ENCODE measurements at places on chromosomes 7 and 10. TPM values are rescaled to one million over a fixed set of nuclear protein-coding genes. Genes with fewer than 3 reads are reported as not detected.

- DNase-seq = no peak
These were observed 73.5 kb downstream of the C10orf105 start for GRCh38 chr10:71646037-71646436.

Gene IRF5
- 11.9 TPM for total RNA-seq

DNA sequence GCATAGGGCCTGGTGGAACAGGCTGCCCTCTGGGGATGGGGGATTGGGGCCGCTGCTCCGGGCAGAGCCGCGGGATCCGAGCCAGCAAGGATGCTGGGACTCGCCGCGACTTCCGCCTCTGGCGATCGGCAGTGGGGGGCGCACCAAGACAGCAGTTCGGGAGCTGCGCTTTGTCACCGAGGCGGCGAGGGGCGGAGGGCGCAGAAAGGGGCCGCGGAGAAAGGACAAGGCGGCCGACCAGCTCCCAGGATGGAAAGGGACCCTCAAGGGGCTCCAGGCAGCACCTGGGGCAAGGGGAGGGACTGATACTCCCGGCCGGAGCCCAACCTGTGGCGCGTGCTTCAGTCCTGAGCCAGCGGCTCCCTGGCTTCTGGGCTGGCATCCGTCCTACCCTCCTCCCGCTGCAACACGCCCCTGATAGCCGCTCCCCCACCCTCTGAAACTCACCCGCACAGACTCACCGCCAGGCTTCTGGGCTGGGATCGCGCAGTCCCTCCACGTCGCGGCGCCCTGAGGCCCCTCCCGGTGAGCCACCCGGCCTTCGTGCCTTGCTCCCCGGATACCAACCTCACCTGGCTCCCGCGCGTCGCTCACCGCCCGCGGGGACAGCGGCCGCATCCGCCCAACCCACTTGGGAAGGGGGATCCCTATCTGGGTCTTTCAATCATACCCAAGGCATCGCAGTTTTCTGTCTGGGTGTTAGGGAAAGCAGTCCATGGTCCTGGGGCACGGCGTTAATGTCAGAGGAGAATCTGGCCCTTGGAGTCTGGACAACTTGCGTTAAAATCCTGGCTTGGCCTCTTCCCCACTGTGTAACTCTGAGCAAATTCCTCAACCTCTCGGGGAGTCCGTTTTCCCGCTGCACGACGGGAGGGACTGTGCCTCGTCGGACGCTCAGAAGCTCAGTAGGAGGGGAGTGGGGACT, 7.0 kb upstream of the EVX1 start:
- DNase-seq = no peak

DNA sequence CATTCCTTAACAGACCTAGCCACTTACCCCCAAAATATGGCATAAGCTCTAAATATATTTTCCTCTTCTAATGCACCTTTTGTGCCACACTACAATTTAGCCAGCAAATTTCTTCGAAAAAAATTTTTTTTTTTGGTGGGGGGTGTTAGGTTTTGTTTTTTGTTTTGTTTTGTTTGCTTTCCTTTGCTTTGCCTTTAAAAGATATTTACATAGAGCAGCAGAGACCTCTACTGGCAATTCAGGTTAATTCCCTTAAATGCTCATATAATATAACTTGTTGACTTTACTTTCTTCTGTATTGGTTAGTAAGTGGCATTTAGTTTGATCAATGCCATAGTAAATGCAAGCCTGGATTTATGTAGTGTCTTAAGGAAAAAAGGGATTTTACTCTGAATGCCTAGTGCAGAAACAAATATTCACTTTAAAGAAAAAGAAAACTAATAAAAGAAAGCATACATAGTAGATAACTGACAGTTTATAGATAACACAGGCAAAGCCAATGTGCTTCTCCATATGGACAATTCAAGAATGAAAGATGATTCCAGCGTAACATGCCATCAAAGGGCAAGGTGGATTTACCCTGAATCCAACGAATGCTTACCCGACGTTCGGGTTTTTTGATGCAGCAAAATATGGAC, 1250.6 kb downstream of the GATA3 start:
- DNase-seq = no peak

GRCh38 chr10:121974019-121974534, 940 bp downstream of the NSMCE4A start:
- DNase-seq = no peak

Gene GFRA1
- 5.8 TPM for total RNA-seq

GRCh38 chr7:112707655-112708054, 82.5 kb downstream of the TMEM168 start:
- no peak for DNase-seq

GRCh38 chr7:66958538-66959350, 36.6 kb downstream of the SBDS start:
- no peak for DNase-seq

GRCh38 chr10:132593900-132594876, 56.6 kb downstream of the INPP5A start:
- no peak for DNase-seq

DNA sequence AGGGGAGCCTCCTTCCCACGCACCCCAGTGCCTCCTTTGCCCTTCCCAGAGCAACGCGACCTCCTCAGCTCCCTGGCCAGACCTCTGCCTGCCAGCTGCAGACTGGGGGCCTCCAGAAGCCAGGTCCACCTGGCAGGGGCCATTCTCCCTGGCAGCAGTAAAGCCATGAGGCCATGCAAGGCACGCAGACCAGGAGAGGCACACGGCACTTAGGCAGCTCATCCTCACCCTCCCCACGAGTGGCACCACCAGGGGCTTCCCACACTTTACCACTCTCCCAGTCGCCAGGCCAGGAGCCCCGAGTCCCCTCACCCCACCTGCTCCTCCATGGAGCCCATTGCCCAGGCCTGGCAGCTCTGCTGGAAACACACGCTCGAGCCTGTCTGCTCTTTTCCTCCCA, 85.4 kb downstream of the PROSER2 start:
- DNase-seq = no peak

Gene TES
- 186 TPM for total RNA-seq

GRCh38 chr7:6026011-6026819, 5.0 kb upstream of the ANKRD61 start:
- DNase-seq = peak; percentile 19

DNA sequence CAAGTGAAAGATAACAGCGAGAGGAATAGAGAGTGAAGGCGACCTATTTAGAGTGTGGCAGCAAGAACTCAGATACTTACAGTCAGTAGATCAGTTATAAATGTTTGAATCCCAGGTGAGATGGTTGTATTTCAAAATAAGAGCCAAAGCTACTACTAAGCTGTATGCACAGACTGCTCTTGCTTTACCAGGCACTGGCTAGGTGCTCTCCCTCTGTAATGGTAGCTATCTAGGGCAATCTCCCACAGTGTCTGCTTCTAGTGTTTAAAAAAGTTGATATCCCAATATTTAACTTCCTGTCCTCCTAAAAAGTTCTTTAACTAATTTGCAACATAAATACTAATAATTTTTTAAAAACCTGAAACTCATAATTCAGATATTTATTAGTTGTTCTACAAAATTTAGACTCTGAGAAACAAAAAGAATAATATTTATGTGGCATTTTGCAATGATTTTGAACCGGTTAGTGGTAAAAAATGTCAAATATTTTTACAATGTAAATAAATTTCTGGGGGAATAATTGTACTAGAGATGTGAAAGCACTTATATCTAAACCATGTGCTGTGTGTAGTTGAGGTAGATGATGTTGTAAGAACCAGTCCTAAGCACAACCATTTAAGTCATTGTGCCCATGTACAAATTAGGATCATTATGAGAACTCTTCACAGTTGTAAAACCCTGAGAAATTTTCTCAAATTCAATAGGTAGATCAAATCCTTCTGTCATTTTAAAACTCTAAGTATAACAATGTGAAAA, 349.3 kb upstream of the SEMA3D start:
- DNase-seq = no peak

- no peak for DNase-seq
These were observed 860 bp upstream of the WDR86 start for GRCh38 chr7:151410405-151411390.

- DNase-seq = no peak
These were observed 31.8 kb upstream of the BMPER start for GRCh38 chr7:33873518-33873917.

DNA sequence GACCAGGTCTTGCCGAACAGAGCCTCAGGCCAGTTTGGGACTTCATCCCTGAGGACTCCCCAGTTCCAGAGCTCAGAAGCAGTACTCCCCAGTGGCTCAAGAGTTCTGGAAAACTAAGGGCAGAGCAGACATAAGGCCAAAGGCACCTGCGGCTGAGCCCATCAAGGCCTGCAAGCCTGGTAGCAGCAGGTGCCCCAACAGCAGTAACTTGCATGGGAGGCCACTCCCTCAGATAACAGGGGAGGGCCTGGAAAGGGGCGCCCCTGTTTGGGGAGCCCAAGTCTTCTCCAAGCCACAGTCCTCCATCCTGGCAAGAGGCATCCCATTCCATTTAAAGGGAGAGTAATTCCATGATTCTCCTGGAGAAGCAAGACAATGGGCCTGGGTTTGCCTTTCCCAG, 13.0 kb downstream of the POLL start:
- DNase-seq = no peak

GRCh38 chr10:48448796-48449195, 142.3 kb downstream of the MAPK8 start:
- no peak for DNase-seq

DNA sequence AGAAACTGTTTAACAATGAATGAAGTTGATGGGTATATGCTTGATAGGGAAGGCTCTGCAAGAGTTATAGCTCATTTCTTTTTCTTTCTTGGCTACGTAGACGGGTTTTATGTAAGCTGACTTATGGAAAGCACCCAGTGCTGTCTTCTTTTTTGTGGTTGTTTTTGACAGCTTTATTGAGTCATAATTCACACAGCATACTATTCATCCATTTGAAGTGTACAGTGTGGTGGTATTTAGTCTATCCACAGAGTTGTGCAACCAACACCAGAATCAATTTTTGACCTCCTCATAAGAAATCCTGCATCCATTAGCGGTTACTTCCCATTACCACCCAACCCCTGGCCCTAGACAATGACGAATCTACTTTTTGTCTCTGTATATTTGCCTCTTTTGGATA, 240.6 kb upstream of the KIAA1217 start:
- DNase-seq = no peak

DNA sequence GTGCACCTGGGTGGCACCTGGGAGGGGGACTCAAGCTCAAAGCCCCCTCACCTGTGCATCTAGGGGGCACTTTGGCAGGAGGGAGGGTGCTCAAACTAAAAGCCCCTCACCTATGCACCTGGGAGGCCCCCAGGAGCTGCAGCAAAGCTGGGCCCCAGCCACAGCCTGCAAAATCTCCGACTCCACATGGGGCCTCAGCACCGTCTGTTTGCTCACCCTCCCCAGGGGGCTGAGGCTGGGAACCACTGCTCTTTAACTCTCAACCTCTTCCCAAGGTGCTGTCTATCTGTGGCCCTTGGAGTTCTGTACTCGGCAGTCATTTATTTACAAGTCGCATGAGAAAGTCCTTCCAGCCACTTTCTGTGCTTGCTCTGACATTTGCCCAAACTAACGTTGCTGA, 458.4 kb downstream of the DNAJB6 start:
- no peak for DNase-seq

Gene CLDN4
- 0.99 TPM for total RNA-seq

GRCh38 chr10:7956508-7956907, 98.0 kb upstream of the GATA3 start:
- no peak for DNase-seq

Gene MASTL
- 7.0 TPM for total RNA-seq

GRCh38 chr10:5285186-5285585, 79.6 kb upstream of the UCN3 start:
- DNase-seq = no peak

Gene TMEM196
- not detected for total RNA-seq

DNA sequence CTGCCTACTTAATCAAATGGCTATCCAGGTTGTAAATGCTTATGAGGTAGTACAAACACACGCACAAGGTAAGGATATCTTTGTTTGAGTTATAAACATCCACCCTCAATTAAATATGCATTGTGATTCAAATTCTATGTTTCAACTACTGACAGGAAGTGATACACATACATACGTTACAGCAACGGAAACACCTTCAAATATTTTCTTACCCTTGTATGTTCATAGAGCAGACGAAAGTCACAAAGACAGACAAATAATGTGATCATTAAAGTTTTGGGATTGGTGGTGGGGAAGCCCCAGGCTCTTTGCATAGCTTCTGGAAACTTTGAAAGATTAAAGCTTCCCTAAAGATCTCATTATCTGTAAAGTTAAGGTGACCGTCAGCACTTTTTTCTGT, 521.0 kb downstream of the PARD3 start:
- no peak for DNase-seq

Measured in thoracic aorta (tissue), 2 donors.